ENCODE measurements at places on chromosomes 7 and 10. TPM values are rescaled to one million over a fixed set of nuclear protein-coding genes. Genes with fewer than 3 reads are reported as not detected.

Gene STEAP4
- total RNA-seq = 125 TPM

Gene CCDC172
- total RNA-seq = not detected

DNA sequence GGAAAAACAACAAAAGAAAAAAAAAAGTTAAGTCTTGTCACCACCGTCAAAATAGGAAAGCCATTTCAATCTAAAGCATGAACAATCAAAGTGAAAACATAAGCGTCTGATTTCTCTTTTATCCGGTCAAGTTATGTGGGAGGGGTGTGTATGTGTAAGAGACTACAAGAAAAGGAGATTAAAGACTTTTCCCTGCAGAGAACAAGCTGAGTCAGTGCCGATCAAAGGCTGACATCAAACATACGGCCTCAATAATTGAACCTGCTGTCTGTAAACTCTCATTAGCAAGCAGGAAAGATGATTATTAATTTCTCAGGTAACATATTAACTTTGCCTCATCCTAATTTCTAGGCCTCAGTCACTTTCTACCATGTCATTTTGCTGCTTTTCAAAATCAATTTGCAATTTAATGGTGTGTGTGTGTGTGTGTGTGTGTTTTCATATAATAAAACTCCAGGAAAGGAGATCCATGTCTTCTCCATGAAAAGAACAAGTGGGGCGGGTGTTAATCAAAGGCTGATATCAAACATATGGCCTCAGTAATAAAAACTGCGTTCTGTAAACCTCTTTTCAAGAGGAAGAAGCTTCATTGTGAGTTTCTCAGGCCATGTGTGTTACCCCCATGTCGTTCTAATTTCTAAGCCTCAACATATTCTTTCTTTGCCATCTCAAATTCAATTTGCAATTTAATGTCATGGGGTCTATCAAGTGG lies 649.1 kb upstream of the SORCS1 start:
- DNase-seq = no peak
- no peaks in the 10 kb centered on the region for H3K27me3 ChIP-seq
- no peaks in the 10 kb centered on the region for H3K4me1 ChIP-seq
- no peaks in the 10 kb centered on the region for H3K36me3 ChIP-seq

DNA sequence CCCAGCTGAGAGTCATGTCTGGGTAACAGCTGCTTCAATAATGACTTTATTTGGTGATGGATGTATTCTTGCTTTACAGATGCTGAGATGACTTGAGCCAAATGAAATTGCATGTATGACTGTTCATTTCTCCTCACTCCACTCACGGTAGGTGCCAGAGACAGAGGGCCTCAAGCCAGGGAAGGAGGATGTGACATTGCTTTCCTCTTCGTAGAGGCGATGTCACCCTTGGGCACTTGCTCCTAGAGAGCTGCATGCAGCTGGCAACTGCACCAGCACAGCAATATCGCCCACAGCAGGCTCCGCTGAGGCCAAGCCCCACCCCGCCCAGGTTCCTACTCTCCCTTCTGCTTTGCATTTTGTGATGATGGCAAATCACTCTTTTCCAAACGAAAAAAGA lies 116.6 kb upstream of the AOAH start:
- no peak overlapping the region for H3K4me3 ChIP-seq
- no peak overlapping the region for H3K27ac ChIP-seq
- DNase-seq = no peak
- no peaks in the 10 kb centered on the region for H3K27me3 ChIP-seq

All from aorta (tissue), 5 donors.